CD4-positive, alpha-beta T cell treated with Interleukin-12 subunit alpha and Interleukin-12 subunit beta, for 1 hour (primary cell): ENCODE measurements at places on chromosomes 12 and 14.

- no peak for DNase-seq
Observed at GRCh38 chr12:32272465-32272864, 126.9 kb upstream of the FGD4 start.

GRCh38 chr12:28158353-28158752, 31.9 kb upstream of the CCDC91 start:
- no peak for DNase-seq

GRCh38 chr14:35553808-35554207, 19.8 kb downstream of the INSM2 start:
- no peak for DNase-seq

GRCh38 chr12:53892762-53893395, 45.8 kb upstream of the HOXC13 start:
- DNase-seq = no peak

DNA sequence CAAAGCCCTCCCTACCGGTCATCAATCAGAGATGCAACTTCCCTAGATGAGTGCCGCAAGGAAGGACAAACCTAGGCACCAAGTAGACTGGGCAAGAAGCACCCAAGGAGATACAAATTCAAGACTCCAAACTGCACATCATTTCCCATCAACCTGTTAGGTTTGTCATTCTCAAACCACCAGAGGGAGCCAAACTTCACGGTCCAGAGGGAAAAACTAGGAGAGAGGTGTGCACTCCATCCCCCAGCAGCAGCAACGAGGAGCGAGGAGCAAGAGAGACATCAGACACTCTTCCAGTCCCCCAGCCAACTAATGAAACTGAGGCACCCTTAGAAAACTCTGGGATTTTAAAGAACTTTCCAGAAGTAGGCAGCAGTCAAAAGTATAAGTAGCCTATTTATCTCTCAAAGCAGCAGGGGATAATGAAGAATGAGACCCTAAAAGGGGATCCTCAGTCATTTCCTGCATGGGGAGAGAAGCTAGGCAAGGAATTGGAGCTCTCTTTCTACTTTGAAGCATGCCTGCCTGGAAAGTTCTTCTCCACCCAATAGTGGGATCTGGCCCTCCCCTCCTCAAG, 37.0 kb upstream of the NT5DC3 start:
- DNase-seq = peak; percentile 72

DNA sequence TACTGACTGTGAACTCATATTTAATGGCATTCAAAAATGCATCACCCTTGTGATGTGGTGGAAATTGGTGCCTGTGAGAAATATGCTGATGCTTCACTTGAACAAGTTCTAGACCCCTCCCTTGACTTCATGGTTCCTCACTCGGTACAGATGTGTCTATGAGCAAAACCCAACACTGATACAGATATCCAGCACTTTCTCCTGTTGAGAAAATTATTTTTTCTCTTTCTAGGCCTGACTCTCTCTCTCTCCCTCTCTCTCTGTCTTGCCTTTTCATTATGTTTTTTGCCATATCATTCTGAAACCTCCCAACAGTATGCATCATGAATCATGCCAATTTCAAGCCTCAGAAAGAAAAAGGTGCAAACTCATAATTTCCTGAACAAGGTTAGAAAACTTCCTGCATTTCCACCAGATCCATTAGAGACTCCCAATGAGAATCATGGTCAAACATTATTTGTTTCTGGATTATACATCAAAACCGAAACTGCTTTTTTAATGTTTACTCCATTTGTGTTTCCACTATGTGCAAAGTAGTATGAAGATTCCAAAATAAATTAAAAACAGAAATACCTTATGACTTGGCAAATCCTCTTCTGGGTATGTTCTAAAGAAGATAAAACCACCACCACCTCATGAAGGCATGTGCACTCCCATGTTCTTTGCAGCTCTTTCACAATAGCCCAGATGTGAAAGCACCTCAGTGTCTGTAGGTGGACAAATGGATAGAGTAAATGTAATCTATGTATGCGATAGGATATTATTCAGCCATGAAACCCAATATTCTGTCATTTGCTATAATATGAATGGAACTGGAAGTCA, 543.6 kb downstream of the TMEM121 start:
- DNase-seq = no peak

DNA sequence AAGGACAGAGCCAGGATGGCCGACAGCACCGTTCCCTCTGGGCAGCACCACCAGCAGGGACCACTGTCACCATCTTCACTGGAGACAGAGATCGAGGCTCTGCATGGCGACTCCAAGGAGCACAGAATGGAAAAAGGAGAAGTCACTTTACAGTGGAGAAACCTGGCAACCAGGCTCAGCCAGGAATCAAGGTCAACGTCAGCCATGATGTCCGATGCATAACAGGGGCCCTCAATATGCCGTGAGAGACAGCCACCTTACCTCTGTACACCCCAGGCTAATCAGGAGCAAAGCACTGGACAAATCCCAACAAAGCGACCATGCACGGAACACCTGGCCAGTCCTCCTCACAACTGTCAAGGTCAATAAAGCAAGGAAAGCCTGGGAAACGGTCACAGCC, 20.6 kb upstream of the SFSWAP start:
- no peak for DNase-seq

- no peak for DNase-seq
Observed at GRCh38 chr12:100986595-100987547, 192.3 kb downstream of the ANO4 start.

DNA sequence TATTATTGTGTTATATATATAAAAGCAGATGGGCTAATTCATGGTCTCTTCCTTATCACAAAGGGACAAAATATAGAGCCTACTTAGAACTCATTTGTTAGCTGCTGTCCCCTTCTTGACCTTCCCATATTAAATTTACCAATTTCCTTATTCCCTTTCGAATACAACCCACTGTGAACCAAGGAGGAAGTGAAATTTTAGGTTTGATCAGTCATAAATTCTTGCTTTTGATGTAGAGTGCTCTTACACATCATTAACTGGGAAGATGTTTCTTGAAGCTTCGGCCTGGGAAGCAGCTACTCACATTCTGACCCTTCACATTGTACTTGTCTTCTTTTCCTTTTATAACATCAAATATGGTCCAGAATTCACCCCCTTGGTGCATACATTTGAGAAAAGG, 579.0 kb downstream of the LRFN5 start:
- DNase-seq = no peak
